Memory B cell (primary cell): ENCODE measurements at places on chromosomes 12 and 14.

DNA sequence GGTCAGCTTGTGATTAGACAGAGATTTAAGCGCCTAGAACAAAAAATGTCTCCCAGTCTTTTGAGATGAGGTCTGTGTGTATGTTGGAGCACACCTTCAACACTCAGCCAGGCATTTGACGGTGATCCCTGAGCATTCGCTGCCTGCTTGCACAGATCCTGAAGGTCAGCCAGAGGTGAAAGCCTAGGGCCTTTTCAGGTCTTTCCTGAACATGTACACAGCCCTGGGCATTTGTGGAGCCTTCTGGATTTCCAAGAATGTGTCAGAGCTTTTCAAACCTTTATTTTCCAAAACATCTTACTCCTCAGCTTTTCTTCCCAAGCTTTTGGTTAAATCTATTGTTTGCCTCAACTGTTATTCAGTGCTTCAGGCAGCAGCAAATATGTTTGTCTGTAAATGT is 59.1 kb upstream of the AMN start:
- no peak for DNase-seq

GRCh38 chr12:38906482-38907200 is 1.2 kb upstream of the CPNE8 start:
- DNase-seq, result no peak

DNA sequence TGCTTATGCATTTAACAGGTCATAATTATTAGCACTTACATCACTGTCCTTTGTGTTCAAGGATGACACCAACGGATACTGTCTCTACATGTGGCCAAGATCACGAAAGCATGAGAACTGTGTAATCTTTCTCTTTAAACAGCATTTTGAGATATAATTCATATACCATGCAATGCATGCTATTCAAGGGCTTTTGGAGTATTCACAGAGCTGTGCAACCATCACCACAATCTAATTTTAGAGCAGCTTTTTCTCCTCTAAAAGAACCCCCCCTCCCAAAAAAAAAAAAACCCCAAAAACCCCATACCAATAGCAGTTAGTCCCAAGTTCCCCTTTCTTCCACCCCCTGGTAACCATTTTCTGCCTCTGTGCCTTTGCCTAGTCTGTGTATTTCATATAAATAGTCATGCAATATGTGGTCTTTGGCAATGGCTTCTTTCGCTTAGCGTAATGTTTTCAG is 60.6 kb downstream of the SPRING1 start:
- DNase-seq, result no peak

DNA sequence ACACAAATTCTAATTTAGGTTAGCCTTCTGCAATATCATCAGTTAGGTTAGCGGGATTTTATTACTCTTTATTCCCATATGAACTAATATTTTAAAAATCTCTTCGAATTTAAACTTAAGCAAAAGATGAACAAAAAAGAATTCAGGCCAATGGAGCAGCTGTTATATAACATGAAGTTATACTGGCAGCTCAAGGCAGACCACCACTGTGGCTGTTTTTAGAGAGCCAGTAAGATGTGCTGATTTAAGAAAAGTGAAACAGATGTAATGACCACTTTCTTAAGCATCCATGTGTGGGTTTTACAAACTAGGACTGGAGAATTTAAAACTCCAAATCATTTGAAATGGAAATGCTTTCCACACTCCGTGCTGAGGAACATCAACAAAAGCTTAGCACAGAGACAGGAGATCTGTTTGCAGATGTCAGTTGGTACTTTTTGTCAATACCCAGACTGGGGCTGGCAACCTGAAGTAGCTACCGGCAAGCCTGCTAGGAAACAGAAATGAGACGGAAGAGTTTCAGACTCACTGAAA is 164.9 kb downstream of the TTC7B start:
- DNase-seq, result no peak
